Fibroblast of the conjunctiva (primary cell): ENCODE measurements at places on chromosomes 11 and 22.
A peak's percentile ranks its signal among the peaks of the same experiment; 100 is the strongest.

- DNase-seq, result no peak
Measured at GRCh38 chr22:44424867-44425693, 73.0 kb downstream of the RTL6 start.

GRCh38 chr11:86737737-86738136 lies 62.6 kb upstream of the PRSS23 start:
- peak; percentile 64 for DNase-seq

DNA sequence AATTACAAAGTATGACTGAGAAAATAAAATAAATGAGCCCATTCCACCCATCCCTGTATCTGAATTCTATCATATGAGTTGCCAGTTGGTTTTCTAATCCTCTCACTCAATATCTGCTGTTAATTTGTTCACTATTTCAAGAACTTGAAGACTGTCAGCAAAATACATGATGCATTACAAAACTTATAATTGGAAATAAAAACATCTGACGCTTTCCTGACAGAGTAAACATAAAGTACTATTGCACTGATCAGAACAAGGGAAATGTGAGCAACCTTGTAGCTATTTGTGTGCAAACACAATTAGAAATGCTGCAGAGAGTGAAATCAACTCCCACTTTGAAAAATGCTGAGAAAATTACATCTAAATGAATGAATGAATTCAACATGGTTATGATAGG lies 97.1 kb downstream of the MPPED2 start:
- DNase-seq, result no peak

- no peak for DNase-seq
Measured at GRCh38 chr22:44137415-44137814, 43.3 kb upstream of the PARVG start.

DNA sequence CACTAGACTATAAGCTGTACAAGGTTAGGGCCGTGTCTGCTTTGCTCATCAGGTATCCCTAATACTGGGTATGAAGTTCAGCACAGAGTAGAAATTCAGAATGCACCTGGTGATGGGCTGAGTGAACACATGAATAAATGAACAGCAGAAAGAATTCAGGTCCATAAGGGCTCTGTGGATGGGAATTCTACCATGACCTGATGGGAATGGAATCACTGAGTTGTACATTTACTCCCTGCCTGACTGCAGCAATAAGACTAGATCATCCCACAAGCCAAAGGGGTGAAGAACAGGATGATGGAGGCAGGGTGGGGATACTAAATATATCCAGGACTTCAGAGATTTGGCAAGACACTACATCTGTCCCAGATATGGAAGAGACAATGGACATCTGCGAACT lies 86.5 kb upstream of the CSNK2A3 start:
- no peak for DNase-seq

DNA sequence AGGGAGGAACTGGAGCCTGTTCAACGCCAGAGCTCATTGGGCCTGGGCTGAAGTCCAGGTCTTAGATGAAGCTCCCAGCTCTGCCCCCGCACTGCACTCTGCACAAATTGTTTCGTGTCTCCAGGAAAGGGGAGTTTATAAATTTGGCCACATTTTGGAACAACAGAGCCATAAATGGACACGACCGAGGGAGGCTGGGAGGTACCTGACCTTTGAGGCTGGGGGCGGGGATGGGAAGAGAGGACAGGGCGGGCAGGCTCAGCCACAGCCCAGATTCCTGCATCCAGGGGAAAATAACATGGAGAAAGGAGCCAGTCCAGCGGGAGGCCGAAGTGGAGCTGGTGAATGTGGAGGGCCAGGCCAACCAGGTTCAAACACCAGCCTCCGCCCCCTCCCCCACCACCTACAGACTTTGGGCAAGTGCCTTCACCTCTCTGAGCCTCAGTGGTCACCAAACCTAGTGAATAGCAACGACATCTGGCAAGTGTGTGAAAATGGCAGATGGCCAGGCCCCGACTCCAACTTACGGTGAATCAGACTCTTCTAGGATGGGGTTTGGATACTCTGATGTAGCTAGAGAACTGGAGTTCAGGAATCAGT lies 36.8 kb upstream of the SMTN start:
- DNase-seq, result no peak

DNA sequence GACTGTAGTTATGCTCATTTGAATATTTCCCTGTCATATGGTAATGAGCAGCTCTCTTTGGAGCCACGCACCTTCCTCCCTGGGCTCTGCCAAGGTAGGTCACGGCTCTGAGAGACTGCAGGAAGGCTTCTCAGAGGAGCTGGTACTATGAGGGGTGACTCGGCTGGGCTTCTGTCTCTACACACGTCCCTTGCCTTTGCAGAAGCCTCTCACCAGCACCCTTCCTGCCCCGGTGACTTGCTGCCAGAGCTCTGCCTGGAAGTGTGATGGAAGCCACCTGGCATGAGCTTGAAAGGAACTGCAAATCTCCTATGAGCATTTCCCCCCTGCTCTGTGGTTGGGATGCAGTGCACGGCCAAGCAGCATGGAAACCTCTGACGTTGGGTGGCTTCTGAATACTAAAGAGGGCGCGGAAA lies 74.2 kb downstream of the KIRREL3 start:
- DNase-seq, result no peak

- peak; percentile 47 for DNase-seq
Measured at GRCh38 chr11:46392421-46393230, 1.1 kb upstream of the CHRM4 start.

- DNase-seq, result no peak
Measured at GRCh38 chr11:41309716-41310115, 149.7 kb downstream of the LRRC4C start.

- no peak for DNase-seq
Measured at GRCh38 chr11:46388619-46389449, 2.7 kb downstream of the CHRM4 start.

GRCh38 chr11:72599325-72600117 lies 74.7 kb downstream of the PDE2A start:
- DNase-seq, result no peak

- no peak for DNase-seq
Measured at GRCh38 chr22:38452373-38453065, 2.5 kb downstream of the KCNJ4 start.

- DNase-seq, result no peak
Measured at GRCh38 chr11:27207025-27207650, 155.9 kb downstream of the CCDC34 start.
